ENCODE measurements at places on chromosomes 13 and 19.

GRCh38 chr19:41016488-41017071, 25.5 kb downstream of the CYP2B6 start:
- no peak for DNase-seq

GRCh38 chr13:102873653-102874052, 27.8 kb downstream of the ERCC5 start:
- DNase-seq, result no peak

DNA sequence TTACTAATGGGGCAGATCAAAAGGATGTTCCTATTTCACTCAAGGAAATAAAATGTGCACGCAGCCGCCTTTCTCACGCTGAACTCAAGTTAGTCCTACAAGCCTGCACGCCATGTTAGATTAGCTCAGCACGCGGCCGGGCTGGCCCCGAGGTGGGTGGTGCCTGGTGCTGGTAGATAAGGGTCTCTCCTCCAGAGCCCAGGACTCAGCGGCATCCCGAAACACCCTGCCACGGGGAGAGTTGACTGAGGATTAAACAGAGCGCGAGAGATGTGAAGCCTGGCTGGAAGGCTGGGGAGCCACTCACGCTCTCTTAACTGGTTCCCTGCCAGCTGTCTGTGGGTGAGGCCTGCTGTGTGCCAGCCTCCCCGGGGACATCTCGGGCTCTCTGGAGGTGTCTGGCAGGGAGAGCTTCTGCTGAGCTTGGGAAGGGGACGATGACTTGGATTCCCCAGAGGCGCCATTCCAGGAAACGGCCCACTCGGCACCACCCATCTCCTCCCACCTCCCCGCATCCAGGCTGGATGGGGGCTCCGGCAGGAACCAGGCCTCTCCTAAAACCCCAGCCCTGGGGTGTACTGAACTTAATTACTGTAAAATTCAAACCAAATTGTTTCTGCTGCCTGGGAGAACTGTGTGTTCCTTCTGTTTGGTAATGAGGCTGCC, 122.2 kb downstream of the KDM4B start:
- peak; percentile 46 for DNase-seq

GRCh38 chr19:16112778-16113177, 1.1 kb downstream of the RAB8A start:
- DNase-seq, result no peak

- DNase-seq, result no peak
These were observed 30.1 kb upstream of the USP12 start for GRCh38 chr13:27201661-27202060.

- peak; percentile 71 for DNase-seq
These were observed 17.0 kb upstream of the KCNN1 start for GRCh38 chr19:17949956-17950309.

DNA sequence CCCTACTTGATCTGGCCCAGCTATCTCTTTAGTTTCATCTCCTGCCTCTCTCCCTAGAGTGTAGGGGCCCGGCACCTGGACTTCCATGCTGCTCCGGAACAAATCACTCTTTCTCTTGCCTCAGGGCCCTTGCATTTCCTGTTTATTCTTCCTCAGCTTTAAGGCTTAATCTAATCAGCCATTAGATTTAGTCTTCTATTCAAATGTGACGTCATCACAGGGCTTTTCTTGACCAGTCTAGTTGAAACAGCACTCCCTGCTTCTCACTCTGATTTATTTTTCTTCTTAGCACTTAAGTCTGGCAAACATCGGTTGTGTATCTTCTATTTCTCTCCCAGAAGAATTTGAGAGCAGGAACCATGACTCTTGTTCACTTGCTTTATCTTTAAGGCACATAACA, 564.1 kb downstream of the EFNB2 start:
- no peak for DNase-seq

GRCh38 chr13:95540888-95541287, 11.6 kb upstream of the CLDN10 start:
- DNase-seq, result no peak

DNA sequence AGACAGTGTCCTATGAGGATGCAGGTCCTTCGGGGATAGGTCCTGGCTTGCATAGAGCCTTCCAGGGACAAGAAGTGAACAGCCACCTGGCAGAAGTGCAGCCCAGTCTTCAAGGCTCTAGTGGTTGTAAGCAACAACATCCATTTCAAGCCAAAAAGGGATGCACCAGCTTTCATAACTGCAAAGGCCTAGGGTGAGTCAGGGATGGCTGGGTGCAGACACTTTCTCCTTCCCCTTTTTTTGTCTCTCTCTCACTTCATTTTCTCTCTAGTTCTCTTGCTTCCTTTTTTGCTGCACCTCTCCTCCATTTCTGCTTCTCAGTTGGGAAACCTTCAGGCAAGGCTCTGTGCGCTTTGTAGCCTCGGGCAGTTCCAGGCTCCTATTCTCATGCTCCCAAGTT, 196.2 kb upstream of the ZNF536 start:
- no peak for DNase-seq

GRCh38 chr19:10892256-10892655, 20.9 kb downstream of the CARM1 start:
- DNase-seq, result no peak

DNA sequence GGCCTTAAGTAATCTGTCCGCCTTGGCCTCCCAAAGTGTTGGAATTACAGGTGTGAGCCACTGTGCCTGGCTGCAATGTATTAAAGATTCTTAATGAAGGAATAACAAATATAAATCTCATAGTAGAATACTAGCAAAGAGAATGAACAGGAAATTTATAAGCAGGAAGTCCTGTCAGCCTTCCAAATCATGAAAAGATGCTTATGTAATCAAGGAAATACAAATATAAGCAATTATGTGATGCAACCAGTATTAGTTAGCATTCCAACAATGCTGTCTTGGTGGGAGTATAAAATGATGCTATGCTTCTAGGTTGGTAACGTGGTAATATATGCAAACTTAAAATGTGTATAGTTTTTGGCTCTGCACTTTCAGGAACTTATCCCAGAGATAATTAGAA, 133.8 kb downstream of the PDS5B start:
- DNase-seq, result no peak

DNA sequence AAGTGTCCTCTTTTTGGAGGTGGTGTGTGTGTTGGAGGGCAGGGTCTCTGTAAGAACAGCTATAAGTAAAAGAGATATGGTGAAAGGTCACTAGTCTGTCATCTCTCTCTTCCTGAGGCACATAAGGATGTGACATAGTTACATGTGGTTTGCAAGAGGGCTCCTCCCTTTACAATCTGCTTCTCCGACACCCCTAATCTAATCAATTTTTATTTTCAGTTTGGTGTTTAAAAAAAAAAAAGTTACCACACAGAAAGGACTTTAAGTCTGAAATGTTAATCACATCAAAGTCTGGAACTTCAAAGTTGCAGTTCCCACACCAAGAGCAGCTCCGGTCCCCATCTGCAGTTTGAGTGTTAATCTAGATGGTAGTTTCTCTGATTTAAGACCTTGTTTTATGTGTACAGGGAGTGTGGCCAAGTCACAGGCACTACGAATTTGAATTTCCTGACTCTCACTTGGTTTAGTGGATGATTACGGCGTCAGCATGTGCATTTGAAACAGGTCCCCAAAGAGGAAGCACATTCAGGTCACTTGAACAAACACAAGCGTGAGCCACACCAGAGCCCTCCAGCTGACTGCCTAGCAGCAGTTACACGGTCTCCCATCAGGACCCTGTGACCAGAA, 53.1 kb downstream of the FOXO1 start:
- no peak for DNase-seq

- no peak for DNase-seq
These were observed 71.8 kb downstream of the STARD13 start for GRCh38 chr13:33213797-33214196.

DNA sequence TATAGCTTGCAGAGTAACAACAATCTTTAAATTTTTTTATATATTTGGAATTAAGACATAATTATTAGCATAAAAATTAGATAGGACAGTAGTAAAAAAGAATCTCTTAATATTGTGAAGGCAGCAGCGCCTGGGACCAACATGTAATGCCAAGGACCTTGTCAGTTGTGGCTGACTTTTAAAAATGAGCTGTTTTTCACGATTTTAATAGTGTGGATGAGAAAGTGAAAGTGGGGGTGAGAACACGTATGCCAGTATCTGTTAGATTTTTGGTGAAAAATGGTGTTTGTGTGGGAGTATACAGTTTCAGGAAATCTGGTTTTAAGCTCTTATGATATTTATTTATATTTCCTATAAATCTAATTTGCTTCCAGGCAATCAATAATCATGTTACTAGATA, 125.2 kb downstream of the LMO7 start:
- DNase-seq, result no peak

DNA sequence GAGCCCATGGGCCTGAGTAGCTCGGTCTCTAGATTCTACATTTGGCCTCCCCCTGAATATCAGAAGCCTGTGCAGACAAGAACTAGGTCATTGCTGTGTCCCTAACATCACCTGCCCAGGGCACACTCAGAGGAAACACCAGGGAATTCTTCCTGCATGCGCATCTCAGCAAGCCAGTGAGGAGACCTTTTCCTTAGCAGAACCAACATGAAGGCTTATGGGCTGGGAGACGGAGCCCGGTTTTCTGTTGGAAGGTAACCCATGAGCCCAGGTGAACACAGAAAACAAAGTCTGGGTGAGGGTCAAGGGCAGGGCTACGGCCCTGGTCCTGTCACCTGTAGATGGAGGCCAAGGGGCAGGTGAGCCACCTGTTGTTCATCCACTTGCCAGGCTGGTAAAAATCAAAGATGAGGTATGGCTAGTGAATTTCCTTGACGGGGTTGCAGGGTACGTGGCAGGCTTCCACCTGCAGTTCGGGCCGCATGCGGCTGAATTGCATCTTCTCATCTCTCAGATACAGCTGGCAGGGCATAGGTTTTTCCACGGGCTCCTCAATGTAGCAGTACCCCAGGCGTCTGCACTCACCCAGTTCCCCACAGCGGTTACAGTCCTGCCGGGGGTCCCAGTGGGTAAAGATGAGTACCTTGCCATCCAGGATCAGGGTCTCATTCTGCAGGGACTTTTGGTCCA, 3.6 kb upstream of the FAM187B start:
- no peak for DNase-seq

DNA sequence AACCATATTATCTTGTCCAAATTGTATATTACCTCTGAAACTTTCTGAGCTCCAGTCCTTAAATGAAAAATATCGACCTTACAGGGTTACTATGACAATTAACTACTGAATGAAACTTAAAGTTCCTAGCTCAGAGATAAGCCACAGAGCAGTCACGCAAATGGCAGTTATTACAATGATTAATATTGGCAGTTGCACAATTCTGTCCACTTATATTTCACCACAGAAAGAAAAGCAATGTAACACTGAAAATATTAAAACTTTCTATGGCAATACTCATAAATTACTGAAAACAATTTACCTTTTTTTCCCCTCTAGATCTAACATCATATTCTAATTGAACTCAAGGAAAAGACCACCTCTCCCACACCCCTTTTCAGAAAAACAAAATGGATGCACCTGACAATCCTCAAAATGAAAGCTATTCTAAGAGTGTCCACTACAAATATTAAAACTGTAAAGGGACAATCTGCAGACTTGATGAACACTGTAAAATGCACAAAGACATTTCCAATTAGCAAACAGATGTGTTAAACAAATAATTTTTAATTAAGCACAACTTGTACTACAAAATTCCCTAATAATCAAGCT, 14.6 kb downstream of the LNX2 start:
- DNase-seq, result no peak

- DNase-seq, result peak; percentile 82
These were observed 3.7 kb downstream of the KCNC3 start for GRCh38 chr19:50325310-50326100.

DNA sequence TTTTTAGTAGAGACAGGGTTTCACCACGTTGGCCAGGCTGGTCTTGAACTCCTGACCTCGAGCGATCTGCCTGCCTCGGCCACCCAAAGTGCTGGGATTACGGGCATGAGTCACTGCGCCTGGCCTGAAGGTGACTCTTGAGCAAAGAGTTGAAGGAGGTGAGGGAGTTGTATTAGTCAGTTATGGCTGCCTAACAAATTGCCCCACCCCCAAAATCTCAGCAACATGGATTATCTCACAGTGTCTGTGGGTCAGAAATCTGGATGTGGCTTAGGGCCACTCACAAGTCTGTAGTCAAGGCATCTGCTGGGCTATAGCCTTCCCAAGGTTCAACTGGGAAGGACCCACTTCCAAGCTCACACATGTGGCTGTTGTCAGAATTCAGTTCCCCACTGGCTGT, 52.8 kb upstream of the ADGRE5 start:
- DNase-seq, result no peak

DNA sequence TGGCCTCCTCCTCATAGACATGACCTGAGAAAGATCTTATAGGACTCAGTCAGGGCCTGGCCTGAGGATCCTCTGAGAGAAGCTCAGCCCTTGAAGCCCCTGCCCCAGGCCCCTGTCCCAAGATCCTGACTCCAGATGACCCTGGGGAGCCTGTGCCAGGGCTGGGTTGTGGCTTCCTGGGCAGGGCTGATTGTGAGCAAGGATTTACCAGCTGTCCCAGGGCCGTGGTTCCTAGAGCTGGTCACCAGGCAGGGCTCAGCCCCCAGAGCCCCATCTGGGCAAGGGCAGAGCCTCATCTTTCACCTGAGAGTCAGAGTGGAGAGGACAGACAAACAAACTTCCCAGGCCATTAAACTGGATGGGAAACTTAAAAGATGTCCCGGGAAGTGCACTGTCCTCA, 1.9 kb downstream of the CEACAM21 start:
- DNase-seq, result no peak

DNA sequence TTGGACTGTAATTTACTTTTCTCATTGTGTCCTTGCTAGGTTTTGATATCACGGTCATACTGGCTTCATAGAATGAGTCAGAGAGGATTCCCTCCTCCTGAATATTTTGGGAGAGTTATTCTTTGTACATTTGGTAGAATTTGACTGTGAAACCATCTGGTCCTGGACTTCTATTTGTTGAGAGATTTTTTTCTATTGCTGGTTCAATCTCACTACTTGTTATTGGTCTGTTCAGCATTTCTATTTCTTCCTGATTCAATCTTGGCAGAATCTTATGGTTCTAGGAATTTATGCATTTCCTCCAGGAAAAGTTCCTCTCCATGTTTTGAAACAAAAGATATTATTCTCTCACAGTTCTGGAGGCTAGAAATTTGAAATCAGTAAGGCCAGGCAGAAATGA, 4.9 kb upstream of the CD33 start:
- no peak for DNase-seq

- DNase-seq, result no peak
These were observed 4.6 kb downstream of the UBA2 start for GRCh38 chr19:34432797-34433196.

DNA sequence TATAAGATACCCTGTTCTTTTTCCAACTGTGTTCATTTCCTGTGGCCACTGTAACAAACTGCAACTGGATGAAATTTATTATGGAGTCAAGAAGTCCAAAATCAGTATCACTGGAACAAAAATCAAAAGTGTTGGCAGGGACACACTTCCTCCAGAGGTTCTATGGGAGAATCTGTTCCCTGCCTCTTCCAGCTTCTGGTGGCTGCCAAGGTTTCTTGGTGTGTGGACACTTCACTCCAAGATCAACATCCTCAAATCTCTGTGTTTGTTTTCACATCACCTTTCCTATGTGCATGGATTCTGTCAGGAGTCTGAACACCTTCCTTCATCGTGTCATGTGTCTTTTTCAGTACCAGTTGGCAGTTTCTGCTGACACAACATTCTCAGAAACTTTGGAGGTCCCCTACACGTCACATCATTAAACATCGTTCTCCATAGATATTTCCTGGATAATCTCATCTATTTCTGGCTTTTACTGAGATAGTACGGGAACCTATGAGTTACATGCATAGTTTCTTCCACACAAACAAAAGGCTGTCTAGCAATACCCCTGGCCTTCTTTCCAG, 15.2 kb upstream of the EFNB2 start:
- DNase-seq, result no peak

GRCh38 chr13:67267136-67267535, 37.0 kb upstream of the PCDH9 start:
- DNase-seq, result no peak

GRCh38 chr13:110636701-110637201, 21.4 kb downstream of the NAXD start:
- no peak for DNase-seq
